ENCODE measurements at places on chromosomes 4 and X. TPM values are rescaled to one million over a fixed set of nuclear protein-coding genes. Genes with fewer than 3 reads are reported as not detected.

Gene FATE1
- polyA plus RNA-seq = not detected

Gene PABPC1L2B
- polyA plus RNA-seq = not detected

Gene GYPE
- 1.8 TPM for polyA plus RNA-seq

Gene EFNB1
- polyA plus RNA-seq = not detected

Gene KDM6A
- 3.9 TPM for polyA plus RNA-seq

Gene RAB33A
- polyA plus RNA-seq = 40.4 TPM

All from Purkinje cell (primary cell).